ENCODE measurements at places on chromosomes 12 and 14.
A peak's percentile ranks its signal among the peaks of the same experiment; 100 is the strongest.

DNA sequence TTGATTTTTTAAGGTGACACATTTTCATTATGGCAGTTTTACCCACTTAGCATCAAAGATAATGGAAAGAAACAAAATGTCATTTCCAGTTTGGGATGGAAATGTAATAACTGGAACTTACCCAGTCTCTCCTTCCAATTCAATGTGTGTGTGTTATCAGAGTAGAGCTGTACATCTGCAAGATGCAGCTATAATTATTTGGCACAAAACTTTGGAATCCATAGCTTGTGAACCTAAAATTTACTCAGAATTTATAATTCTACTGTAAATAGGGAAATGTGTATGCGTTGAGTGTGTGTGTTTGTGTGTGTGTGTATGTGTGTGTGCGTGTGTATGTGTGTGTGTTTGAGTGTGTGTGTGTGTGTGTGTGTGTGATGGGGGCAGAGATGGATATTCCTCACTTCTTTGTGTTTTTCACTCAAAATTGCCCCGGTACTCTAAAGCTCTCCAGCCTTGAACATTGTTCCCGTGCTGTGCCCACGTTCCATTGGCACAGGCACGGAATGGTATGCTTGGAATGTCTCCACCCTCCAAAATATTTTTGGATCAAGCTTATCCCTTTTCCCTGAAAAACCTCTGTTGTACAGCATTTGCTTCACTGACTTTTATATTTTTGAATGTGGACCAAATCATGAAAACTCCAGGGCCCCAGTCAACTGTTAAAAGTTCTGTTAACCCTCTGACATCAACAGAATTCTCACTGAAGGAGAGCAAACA is 150.2 kb upstream of the BMP4 start:
- DNase-seq = no peak

DNA sequence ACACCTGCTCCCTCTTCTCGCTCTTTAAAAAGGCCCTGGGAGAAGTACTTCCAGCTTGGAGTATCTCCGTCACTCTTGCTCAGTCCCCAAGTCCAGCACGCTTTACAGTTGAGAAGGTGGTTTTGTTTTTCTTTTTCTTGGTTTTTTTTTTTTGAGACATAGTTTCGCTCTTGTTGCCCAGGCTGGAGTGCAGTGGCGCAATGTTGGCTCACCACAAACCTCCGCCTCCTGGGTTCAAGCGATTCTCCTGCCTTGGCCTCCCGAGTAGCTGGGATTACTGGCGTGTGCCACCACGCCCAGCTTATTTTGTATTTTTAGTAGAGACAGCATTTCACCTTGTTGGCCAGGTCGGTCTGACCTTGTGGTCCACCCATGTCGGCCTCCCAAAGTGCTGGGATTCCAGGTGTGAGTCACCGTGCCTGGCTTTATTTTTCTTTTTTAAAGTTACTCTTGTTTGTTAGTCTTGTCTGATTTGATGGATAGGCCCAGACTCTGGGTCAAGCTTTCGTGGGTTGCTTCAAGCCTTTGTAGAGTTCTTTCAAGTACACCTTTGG is 1.9 kb downstream of the TDRD9 start:
- no peak for DNase-seq

DNA sequence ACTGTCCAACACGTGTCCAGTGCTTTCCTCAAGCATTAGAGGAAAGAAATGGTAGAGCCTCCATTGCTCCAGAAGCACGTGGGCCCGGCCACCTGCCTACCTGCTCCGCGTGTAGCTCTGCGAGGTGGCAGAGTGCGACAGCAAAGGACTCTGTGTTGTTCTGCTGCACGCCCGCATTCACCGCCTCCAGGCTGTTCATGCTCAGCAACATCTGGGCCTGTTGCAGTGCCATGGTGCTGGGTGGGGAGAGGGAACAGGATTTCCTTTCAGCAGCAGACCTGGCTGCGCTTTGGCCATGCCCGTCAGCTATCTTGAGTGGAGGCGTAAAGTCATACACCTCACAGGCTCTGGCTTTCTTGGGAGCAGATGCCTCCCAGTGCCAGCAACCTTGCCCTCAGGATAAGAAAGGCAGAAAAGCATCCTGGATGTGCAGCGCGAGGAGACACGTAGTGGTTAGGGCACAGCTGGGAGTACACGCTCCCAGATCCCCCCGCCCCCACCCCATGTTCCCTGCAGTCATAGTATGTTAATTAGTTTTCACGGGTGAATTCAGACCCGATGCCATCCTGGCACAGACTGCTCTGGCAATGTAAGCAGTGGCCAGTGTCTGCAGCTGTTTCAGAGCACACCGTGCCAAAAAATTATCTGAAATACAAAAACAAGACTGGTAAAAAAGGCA is 25.1 kb downstream of the ANAPC5 start:
- no peak for DNase-seq

DNA sequence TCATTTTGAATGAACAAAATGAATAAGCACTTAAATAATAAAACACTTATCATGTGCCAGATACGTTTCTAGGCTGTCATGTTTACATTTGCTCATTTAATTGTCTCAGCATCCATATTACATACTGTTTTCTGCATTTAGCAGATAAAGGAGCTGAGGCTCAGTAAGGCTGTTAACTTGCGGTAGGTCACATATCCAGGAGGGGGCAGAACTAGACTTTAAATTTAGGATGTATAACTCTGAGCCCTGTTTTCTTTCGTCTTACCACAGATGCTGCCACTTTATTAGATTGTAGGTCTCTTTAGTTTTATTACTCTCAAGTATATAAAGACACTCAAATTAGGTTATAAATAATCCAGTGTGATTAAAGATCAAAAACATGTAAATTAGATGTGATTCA is 17.7 kb downstream of the IRAK4 start:
- DNase-seq = no peak

DNA sequence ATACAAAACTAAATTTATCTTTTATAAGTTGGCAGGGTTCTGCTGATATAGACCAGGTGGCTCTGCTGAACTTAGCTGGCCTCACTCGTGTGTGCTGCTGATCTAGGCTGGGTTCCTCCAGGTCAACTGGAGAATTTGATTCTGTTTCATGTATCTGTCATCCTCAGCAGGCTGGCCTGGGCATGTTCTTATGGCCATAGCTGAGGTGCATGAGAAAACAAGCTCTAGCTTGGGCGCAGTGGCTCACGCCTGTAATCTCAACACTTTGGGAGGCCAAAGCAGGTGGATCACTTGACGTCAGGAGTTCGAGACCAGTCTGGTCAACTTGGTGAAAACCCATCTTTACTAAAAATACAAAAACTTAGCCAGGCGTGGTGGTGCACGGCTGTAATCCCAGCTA is 24.3 kb upstream of the BCL2L14 start:
- no peak for DNase-seq

DNA sequence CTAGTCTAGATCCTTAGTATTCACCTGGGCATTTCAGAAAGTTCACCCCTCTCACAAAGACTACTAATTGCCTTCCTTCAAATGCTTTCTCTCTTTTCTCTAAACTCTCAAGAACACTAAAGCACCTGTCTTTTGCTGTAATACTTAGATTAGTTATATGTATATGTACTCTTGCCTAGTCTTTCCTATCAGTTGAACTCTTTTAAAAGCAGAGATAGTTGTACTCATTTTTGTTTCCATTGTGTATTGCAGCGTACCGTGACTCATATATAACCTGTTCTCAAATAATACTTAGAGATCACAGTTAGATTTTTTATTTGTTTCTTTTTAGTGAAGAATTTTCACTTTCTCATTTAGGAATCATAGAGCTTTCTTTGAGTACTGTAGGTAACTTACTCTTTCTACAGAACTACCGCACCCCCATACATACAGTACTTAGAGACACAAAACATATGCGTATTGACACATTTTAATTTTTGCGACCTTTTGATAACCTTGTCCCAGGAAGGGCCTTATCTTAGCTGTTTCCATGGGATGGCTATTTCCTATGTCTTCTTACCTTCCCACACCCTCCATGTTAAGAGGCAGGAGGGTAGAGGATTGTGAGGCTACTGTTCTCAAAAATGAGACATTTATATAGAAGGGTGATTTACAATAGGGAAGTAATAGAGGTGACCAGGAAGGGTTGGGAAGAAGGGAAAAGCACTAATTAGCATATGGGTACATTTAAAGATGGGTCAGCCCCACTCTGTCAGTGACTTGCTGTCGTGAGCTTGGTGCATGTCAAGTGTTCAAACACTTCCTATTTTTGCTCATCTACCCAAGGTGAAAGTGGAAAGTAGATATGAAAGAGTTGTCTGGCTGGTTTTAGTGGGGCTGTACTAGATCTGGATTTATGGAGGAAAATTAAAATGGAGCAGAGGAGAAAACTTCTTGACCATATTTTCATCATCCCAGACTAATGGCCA is 74.3 kb downstream of the PLEKHA5 start:
- DNase-seq = no peak

DNA sequence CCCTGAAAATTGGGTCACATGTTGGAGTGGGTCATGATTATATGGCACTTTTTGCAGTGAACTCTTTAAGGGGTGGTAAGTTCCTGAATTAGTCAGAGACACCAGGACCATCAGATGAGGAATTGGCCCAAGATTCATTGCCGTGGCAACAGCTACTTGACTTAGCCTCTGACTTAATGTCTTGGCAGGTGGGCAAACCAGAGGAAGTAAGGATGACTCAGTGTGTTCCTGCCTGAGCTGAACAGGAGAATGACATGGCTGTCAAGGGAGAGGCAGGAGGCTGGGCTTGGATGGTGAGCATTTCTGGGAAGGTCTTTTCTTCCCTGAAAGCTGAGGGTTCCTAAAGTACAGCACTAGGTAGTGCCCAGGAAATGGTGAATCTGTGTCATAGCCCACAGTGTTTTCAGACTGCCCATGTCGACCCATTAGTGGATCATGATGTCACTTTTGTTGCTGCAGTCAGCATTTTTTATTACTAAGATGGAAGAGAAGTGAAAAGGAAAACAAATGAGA is 170.1 kb upstream of the PWP1 start:
- DNase-seq = peak; percentile 9

GRCh38 chr14:38500125-38500524 is 244.2 kb upstream of the CLEC14A start:
- no peak for DNase-seq

- no peak for DNase-seq
These were observed 71.1 kb upstream of the MDM1 start for GRCh38 chr12:68403296-68403695.

DNA sequence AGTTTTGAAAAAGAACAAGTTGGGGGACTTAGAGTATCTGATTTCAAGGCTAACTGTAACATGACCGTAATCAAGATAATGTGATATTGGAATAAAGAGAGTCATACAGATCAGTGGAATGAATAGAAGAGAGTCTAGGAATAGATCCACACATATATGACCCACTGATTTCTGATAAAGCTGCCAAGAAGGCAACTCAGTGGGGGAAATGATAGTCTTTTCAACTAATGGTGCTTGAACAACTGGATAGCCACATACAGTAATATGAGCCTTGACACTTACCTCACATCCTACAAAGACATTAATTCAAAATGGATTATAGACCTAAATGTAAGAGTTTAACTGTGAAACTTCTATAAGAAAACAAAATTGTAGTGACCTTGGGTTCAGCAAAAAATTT is 3.8 kb downstream of the PRKCH start:
- DNase-seq = no peak

DNA sequence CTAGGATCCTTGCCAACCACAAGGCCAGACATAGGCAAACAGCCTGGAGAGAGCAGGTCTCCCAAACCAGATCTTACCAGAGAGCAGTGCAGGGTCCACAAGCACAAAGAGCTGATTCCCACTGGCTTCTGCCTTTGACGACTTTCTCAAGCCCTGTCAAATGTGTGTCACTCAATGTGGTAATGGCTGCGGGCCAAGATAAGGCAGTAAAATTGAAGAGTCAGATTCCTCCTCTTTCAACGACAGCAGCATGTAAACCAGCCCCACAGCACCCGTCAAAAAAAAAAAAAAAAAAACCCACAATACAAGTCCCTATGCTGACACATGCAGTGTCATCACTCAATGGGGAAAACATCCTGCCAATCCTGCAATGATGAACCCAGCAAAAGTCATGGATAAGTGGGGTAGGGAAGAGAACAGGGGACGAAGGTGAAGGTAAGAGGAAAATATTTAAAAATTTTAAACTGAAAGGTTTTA is at the start of gene STON2:
TSS of gene STON2 (minus strand) at position 123 of the 477 bp plus-strand sequence. CDS start 1,942 bp downstream, outside the sequence.
- no peak for DNase-seq

DNA sequence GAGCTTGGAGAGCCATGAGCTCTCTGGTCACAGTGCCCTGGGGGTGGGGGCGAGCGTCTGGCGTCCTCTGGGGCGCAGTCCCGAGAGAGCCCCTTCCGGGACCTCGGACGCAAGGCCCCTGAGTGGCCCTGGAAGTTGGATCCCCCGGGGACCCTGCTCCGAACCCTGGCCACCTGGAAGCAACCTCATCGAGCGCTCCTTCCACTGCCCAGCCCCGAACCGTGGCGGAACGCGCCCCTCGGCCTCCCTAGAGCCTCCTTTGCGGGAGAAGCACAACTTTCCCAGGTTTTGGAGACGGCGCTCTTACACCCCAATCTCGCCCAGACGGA is 1.2 kb downstream of the NOS1 start:
- no peak for DNase-seq

DNA sequence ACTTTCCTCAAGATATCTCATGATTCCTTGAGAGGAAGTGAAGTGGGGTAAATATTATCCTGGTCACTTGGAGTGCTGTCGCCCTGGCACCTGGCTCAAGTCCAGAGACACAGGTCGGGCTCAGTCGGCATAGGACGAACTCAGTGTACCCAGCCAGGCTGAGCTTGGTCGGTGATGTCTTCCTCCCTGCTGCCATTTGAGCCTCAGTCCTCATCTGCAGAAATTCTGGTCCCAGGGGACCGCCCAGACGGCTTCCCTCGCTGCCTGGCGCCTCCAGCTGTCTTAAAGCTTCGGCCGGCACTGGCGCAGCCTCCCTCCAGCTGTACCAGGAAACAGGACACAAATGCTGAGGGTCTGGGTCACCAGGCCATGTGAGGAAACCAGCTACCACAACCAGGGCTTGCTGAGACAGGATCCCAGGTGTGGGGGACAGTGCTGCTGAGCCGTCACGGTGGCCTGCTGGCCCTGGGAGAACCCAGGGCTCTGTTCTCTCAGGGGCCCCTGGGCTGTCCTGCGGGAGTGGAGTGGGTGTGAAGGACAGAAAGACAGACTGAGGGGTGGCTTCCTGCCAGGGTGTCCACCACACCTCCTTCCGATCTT is 5.0 kb upstream of the KLC1 start:
- no peak for DNase-seq

DNA sequence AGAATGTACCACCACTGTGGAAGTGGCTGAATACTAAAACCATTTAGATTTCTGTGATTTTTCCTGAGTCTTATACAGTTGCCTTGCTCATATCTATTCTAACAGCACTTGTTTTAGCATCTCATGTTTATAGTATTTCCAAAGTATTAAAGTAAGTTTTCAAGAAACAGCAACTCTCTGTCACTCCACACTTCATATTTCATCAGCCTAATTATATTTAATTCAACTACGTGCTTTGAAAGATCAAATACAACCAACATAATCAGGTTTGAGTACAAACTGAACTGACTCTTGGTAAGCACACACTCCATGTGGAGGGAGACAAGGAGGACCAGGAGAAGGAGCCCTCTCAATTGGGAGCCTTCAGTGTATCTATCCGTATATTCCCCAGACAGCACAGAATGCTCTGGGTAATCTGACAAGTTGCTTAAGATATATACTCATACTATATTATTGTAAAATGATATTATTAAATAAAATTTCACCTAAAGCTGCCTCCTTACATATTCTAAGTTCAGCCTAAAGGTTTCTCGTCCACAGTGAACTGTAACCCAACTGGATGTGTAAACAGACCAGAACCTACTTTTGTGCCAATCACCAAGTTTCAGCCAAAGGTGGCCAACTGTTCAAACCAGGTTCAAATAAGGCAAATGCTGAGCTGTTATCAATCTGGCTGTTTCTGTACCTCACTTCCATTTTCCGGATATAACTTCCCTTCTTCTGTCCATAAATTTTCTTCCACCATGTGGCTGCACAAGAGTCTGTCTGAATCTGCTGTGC is 105.0 kb upstream of the RASSF8 start:
- no peak for DNase-seq

GRCh38 chr12:9707864-9708808 is 24.8 kb downstream of the CLECL1 start:
- DNase-seq = no peak

All from BJ (cell line).